HEK293T (cell line): ENCODE measurements at places on chromosomes 4 and X.

- DNase-seq: no peak
Measured at GRCh38 chrX:111850975-111851374, 25.0 kb upstream of the TRPC5OS start.

GRCh38 chr4:170124406-170124805 lies 34.6 kb upstream of the AADAT start:
- DNase-seq: no peak

DNA sequence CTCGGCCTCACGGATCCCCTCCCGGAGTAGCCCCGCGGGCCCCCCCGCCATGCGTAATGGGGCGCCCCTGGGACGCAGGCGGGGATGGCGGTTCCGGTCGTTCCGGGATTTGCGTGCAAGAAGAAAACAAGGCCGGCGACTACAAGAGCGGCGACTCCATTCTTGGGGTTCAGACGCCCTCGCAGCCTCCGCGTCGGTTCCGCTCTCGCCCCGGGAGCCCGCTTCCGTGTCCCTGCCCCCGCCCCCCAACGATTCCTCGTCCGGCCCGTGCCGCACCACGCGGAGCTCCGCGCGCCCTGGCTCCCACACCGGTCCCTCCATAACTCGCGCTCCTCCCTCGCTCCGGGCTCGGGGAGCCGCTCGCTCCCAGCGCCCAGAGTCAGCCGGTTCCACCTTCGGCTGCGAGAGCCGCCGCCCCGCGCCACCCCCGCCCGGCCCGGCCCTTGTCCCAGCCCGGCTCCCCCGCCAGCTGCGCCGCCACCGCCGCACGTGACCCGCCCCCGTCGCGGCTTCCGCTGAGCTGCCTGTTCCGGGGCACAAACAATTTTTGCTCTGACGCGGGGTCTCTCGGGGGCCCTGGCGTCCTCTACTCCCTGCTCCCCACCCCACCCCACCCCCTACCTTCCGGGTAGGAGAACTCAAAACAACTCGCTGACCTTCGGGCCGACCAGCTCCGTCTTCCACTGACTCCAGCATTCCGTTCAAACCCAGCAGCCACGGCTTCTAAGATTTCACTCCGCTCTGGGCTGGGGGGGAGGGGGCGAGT lies 78.8 kb upstream of the BCOR start:
- no peak for DNase-seq

DNA sequence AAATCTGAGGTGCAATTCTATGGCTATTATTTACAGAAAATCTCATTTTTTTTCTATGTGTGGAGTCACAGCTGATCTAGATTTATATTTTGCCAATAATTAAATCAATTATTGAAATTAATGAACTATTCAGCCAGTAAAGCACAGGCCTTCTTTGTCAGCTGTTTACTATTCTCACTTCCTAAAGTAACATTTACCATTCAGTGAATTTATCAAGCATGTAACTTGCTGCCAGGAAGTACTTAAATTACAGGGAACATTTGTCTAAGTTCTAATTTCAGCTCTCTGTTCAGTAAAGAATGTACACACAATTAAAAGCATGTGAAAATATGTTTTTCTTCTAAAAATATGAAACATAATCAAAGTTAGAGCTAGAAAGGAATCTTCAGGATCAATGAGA lies 79.3 kb downstream of the DTHD1 start:
- no peak for DNase-seq

DNA sequence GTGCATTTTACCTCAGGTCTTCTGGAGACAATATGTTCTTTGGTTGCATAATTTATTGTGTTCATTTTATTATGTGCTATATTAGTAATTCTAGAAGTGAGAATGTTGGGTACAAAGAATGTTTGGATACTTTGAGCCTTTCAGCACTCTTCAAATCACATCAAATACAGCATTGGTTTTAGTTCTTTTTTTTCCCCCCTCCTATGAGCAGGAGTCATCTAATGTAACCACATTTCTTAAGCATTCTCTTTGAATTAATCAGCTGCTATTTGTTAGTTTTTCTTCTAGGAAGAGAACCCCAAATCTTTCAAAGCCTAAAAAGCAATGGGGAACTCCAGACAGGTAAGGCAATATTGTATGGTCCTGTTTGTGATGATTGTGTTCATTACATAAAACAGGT lies 46.7 kb downstream of the ARL9 start:
- no peak for DNase-seq

DNA sequence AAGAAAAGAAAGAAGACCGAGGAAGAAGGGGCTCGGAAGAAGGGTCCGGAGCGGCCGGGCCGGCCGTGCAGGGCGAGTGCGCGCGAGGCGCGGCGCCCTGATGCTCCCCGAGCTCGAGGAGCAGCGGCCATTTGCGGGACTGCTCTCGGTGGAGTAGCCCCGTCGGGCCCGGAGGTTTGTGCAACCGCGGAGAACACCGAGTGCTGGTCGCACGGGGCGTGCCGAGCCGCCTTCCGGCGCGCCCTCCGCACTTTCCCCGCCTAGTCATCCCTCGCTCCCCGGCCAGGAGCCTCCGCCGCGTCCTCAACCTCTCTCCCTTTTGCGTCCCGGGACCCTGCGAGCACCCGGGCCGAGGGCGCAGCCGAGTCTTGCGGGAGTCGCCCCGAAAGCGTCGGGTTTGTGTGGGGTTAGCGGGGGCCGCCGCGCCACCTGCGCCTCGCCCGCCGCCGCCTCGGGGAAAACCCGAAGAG lies 127.4 kb downstream of the LAS1L start:
- no peak for DNase-seq

- DNase-seq: no peak
Measured at GRCh38 chr4:94636004-94636403, 121.8 kb upstream of the BMPR1B start.
